AG10803 (cell line): ENCODE measurements at places on chromosomes 7 and 10.

- DNase-seq = peak; percentile 38
Observed at GRCh38 chr10:84256510-84257342, 11.9 kb downstream of the RGR start.

- no peak for DNase-seq
Observed at GRCh38 chr7:28750981-28751380, 207.1 kb downstream of the TRIL start.

GRCh38 chr7:76377186-76377918 is 18.6 kb upstream of the YWHAG start:
- peak; percentile 60 for DNase-seq

DNA sequence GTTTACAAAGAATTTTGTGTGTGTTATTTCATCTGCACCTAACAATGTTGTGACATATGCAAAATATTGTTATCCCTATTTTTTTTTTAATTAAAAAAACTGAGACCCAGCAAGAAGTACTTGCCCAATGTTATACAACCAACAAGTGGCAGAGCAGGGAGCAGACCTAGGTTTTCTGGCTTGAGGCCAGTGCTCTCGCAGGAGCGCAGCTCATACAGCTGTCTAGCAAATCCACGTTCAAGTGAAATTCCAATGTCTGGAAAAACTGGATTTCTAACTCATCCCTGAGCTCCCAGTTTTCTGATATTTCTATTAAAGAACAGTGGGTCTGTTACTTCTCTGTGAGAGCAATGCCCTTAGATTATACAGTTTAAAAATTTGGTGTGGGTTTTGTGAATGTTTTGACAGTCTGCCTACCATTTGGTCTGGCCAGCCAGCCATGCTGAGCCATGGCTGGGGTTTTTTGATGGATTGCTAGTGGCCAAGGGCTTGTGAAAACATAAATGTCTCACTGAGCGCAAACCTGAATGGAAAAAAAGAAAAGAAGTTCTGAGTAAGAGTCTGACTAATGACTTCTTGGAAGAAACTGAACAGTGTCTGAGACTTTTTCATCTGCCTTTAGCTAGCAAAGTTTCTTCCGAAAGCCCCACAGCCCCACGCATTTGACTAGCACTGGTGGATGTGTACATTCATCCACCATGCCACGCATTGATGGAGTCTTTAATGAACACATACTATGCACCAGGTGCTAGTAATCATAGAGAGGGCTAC is 15.4 kb upstream of the PRF1 start:
- peak; percentile 65 for DNase-seq

GRCh38 chr7:348480-348844 is 58.5 kb downstream of the FOXL3 start:
- DNase-seq = no peak

GRCh38 chr7:100679927-100680575 is 6.5 kb downstream of the GNB2 start:
- peak; percentile 38 for DNase-seq

- no peak for DNase-seq
Observed at GRCh38 chr7:139131601-139132041, 22.1 kb upstream of the ZC3HAV1 start.

DNA sequence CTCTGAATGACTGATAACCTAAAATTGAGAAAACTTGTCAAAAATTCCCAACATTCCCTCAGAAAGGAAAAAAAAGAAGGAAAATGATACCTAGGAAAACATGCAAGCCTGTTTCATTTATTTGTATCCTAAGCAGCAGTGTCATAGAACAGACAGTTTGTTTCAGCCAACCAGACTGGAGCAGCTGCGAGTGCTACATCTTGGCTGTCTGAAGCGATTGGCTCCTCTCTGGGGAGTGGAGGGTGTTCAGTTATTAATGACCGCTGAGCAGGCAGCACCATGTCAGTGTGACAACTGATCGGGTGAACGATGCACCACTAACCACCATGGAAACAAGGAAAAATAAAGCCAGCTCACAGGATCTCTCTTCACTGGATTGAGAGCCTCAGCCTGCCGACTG is at the start of gene LRRN3:
LRRN3 (plus strand) TSS at position 282 of the 400 bp plus-strand sequence. CDS start 31,646 bp downstream, outside the sequence.
- DNase-seq = peak; percentile 32

DNA sequence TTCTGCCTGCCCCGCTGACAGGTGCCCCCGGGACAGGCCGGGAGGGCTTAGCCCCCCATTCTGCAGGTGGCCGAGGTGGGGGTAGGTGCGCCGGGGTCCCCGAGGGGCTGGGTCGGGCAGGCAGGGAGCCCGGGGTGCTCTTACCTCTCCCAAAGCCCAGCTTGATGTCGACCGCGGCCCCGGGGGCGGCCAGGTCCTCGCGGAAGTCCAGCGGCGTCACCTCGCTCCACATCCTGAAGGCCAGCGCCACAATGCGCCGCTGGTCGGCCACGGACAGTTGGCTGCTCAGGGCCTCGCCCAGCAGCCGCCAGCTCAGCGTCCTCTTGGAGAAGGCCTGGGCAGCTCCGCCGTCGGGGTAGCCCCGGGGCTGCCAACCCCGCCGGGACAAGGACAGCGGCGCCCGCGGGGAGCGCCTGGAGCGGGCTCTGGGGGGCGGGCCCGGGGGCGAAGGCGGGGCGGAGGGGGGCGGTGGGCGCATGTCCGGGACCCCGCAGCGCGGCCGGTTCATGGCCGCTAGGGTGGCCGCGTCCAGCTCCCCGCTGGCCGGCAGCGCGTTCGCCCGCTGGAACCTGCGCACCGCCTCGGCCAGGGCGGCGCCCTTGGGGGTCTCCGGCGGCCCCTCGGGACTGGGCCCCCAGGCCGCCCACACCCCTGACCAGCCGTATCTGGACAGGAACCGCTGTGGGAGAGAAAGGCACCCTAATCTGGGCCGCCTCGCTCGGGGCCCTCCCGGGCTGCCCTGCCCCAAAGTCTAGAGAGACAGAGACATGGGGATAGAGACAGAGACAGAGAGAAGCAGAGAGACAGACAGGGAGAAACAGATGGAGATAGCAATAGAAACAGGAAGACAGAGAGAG is 1.7 kb downstream of the MMP21 start:
- no peak for DNase-seq

DNA sequence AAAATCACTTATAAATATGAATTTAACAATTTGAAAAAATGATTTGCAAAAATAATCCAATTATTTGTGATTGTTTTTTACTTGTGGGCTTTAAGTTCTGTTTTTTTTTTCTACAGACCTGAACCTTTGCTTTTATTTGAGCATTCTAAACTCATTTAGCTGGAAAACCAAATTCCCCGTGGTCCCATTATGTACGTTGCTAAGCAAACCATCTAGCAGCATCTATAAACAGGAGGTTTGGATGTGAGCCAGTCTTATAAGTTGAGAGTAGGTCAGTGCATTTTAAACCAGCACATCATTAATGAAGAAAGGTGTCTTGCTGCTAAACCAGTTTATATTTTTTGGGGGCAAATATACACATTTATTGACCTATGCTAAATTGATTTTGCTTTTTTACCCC is 77.3 kb downstream of the LRRN3 start:
- peak; percentile 20 for DNase-seq

DNA sequence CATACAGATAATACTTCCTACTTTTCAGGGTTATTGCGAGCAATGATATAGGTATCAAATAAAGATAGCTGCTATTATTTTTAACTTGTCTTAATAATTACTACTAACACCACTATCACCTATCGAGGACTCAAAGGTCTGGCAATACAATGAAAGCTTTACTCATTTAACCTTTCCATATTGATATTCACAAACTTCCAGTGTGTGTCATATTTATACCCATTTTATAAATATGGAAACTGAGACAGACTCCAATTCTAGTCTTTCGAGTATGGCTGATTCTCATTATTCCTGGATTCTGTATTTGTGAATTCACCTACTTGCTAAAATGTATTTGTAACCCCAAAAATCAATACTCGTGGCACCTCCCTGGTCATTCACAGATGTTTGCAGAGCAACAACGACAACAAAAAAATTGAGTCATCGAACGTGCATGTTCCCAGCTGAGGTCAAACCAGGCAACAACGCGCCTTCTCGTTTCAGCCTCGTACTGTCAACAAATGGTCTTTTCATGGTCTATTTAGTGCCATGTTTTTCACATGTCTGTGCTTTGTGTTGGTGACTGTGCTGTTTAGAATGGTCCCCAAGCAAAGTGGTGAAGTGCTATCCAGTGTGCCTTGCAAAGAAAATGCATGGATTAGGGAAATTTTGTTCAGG is 51.7 kb downstream of the SMURF1 start:
- no peak for DNase-seq

DNA sequence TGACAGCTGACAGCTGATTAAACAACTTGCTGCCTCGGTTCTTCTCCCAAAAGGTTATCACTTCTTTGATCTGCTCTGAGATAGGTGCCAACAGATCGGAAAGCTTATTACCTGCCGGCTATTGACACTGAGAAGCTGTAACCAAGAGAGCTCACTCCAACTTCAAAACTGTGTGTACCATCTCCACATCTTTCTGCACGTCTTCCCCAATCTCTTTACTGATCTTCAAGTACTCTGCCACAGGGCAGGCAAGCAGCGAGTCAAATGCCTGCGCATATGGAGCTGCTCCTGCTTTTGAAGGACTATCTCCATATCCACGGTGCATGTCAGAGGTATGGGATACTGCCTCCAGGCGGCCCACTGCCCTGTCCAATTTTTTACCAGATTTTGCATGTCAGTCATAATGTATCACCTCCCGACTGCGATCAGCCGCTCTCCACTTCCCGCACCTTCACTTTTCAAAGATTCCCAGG is 352 bp upstream of the ZNF485 start:
- no peak for DNase-seq

DNA sequence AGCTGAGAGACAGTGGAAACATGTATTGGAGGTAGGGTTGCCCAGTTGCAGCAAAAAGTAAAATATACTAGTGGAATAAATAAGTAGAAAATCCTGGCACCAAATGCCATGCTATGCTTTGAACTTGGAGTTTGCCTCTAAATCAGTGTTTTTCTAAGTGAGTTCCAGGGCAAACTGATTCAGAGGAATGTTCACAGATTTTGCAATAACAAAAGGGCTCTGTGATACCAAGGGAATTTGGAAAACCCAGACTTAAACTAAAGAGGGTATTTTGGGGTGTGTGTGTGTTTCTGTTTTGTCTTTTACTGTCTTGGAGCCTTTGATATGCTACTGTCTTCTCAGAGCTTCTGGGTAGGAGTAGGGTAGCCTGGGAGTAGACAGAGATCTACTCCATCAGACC is 39.9 kb downstream of the SLC26A4 start:
- peak; percentile 22 for DNase-seq

GRCh38 chr10:34759161-34759836 is 55.8 kb downstream of the PARD3 start:
- DNase-seq = no peak

DNA sequence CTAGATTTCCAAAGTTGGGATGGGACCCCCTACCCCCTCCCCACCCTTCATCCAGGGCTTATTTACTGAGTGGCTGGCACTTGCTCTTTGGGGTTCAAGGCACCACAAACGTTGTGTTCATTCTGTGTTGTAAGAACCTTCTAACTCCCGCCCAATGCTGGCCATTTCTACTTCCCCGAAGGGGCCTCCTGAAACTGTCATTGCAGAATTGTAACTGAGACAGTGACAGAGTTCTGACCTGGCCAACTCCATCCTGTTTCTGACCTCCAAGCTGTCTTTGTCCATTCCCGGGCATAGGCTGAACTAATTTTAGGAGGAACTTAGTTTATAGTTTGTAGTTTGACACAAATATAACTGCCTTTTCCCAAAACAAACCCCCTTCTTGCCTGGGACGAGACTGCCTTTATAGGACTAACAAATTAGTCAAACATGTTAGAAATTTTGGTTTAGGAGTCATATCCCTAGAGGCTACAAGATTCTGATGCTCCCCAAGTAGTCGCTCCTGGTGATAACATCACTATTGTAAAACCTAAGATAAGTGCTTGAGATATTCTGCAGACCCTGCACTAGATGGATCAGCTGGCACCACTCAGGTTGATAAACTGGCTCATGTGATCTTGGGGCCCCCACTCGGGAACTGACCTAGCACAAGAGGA is 34.8 kb upstream of the ZMIZ2 start:
- no peak for DNase-seq

GRCh38 chr7:88670536-88670935 is 89.0 kb upstream of the ZNF804B start:
- DNase-seq = no peak
